ENCODE measurements at places on chromosomes 1 and 21.

DNA sequence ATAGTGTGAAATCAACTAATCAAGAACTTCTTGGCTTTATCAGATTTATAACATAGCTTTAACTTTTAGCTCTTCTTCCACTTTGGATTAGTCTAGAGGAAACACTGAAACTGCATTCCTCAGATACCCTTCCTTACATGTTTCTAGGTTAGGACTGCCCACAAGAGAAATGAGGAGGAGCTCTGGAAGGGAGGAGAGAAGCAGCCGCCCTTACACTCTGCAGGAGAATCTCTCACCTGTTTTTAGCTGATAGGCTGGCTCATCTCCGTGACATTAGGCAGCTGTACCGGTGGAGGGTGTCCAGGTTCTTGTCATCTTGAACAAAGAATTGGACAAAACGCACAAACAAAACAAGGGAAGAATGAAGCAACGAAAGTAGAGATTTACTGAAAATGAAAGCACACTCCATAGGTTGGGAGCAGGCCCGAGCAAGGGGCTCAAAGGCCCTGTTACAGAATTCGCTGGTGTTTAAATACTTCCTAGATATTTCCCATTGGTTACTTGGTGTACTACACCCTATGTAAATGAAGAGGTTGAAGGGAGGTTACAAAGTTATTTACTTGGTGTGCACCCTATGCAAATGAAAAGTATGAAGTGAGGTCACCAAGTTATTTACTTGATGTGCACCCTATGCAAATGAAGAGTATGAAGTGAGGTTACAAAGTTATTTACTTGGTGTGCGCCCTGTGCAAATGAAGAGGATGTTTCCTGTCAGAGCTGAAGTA is 524.9 kb upstream of the CHRM3 start:
- DNase-seq: no peak

GRCh38 chr1:52157582-52157981 is 15.7 kb downstream of the ZFYVE9 start:
- DNase-seq: no peak

DNA sequence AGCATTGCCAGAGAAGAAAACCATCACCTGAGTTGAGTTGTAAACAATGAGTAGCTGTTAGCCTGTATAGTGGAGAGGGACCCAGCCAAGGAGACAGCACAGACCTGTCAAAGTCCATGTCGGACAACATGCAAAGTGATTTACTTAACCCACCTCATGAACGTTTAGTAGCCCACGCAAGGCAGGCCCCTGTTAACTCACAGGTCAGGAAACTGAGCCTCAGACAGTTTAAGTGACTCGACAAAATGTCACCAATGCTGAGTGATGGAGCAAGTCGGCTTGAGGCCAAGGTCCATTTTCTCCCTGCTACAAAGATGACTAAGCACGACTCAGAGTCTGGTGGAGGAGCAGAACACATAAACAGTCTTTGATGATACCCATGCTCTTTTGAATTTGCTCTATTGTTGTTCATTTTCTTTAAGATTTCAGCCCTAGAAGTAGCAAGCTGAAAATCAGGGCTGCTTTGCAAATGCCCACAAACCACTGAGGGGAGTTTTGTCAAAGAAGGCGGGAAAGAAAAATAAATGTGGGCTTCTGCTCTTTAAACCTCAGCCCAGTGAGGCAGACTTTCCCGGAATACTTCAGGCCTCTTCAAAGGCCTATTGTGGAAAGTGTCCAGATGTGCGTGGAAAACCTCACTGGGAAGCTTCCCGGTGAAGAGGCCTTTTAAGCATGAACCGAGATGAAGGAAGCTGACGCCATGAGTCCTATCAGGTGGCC is 83.8 kb upstream of the HOOK1 start:
- peak; percentile 63 for DNase-seq

- no peak for DNase-seq
These were observed 5.1 kb downstream of the PEF1 start for GRCh38 chr1:31639543-31639942.

DNA sequence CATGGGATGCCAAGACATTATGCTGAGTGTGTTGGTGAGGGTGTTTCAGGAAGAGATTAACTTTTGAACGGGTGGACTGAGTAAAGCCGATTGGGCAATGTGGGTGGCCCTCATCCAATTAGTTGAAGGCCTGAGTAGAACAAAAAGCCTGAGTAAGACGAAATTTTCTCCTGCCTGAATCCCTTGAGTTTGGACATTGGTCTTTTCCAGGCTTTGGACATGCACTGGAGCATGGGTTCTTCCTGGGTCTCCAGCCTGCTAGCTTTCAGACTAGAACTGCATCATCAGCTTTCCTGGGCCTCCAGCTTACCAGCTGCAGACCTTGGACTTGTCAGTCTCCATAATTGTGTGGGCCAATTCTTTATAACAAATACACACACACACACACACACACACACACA is 63.6 kb downstream of the NIBAN1 start:
- DNase-seq: no peak

DNA sequence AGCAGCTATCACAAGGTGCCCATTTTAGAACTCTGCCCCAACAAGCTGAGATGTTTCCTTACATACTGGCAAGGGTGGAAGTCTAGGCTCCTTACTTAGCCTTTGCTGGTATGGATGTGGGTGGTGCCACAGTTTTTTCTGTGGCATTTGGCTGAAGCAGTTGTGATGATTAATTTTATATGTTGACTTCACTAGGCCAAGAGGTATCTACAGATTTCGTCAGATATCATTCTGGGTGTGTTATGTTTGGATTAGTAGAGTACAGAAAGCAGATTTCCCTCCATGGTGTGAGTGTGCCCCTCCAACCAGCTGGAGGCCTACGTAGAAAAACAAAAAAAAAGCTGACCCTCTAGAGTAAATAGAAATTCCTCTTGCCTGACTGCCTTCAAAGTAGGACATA is 317.0 kb downstream of the BARHL2 start:
- no peak for DNase-seq

DNA sequence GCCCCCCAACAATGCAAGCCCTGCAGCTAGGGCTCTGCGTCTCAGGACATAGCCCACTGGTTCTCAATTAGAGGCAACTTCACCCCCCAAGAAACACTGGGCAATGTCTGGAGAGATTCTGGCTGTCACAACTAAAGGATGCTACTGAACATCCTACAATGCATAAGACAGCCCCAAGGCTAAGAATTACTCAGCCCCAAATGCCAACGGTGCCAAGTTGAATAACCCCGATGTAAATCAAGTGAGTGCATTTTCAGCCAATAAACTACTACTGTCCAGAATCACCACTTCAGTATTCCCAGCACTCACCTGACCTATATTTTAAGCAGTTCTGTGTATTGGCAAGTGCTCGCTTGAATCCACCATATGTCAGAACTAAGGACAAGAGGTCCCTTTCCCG is 6.9 kb downstream of the RIPK4 start:
- no peak for DNase-seq

- DNase-seq: no peak
These were observed 261.0 kb downstream of the ASTN1 start for GRCh38 chr1:176903474-176903873.

- DNase-seq: no peak
These were observed 85.4 kb upstream of the TIAM1 start for GRCh38 chr21:31429506-31429905.

- DNase-seq: no peak
These were observed 35.0 kb upstream of the THEM4 start for GRCh38 chr1:151944126-151944856.

GRCh38 chr1:96234299-96234698 is 487.3 kb upstream of the PTBP2 start:
- DNase-seq: peak; percentile 2

DNA sequence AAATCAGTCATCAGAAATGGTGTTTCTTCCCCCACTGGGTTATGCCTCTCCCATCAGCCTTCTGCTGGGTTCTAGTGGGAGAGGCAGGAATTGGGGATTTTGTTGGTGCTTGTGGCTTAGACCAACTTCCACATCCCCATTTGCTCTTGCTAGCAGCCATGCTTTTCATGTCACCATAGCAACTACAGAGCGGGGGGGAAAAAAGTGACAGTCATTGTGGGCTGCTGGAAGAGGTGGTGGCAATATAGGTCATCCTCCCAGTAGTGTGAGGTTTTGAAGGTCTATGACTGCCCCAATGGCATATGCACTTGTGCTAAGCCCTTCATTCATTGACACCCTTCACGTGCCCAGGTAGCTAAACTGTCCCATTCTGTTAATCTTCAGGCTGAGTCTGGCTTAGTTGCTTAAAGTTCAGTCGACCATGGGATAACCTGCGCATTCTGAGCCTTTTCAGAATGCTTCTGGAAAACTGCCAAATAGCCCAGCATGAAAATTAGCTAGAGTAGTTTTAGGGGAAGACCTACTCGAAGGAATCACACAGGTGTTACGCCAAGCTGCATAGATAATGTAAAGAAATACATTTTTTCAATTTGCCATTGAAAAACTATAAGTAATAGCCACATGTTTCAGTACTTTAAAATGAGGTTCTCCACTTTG is 53.7 kb upstream of the ZNF326 start:
- no peak for DNase-seq

- DNase-seq: no peak
These were observed 19.1 kb downstream of the COL6A2 start for GRCh38 chr21:46116776-46117585.

DNA sequence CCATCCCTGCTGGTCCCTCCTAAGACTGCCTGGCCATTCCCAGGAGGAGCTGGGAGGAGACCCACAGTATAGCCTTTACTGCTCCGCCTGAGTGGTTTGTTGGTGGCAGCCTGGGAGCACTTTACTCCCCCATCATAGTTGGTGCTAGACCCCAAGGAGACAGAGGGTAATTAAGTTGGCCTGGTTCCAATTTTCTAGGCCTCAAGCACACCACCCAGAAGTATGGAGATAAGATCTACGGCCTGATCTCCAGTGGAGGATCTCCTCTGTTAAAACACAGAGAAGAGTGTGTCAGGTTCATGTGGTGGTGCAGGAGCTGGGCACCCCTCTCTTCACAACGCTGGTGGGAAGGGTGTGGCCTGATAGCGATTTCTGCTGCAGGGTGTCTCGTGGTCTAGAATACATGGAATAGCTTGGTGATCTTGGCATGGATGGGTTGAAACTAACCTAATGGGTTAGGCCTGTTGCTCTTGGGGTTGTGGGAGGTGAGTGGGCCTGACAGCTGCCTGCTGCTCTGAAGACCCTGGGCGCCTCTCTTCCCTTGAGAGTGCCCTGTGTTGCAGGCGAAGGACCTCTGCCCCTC is 68.5 kb downstream of the FASLG start:
- DNase-seq: no peak

DNA sequence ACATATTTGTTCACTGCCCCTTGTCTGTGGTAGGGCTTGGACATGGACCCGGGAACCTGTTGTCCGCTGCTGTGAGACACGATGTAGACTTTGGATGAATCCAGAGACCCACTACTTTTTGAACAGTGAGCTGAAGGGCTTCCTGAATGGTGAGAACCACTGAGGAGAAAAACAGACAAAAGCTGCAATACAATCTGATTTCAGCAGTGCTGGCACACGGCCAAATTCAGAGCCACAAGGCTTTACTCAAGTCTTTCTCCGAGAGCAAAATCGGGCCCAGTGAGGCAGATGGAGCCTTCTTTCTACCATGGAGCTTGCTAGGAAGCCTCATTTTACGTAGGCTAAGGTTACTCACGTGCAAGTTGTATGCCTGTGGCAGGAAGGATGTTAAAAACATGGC is 197.6 kb downstream of the SIPA1L2 start:
- no peak for DNase-seq

DNA sequence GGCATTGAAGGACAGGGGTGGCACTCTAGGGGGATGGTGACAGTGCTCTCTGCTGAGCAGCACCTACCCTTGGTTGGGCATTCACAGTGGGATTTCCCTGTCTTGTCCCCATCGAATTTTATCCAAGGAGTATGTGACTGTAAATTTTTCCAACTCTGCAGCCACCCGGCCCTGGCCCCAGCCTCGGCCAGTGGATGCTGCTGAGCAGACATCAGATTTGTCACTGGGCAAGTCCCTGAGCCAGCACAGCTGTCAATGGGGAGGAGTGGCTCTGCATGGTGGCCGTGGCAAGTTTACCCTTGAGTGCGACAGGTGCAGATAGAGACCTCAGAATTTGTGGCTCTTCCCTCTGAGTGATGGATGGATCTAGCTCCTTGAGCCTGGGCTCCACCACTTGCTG is 240.2 kb upstream of the CSF3R start:
- DNase-seq: no peak

GRCh38 chr1:235423214-235423652 is 56.0 kb downstream of the TBCE start:
- DNase-seq: no peak

- DNase-seq: no peak
These were observed 57.8 kb downstream of the ZNF281 start for GRCh38 chr1:200351826-200352549.

GRCh38 chr1:47555841-47556560 is 118.2 kb downstream of the FOXD2 start:
- no peak for DNase-seq

DNA sequence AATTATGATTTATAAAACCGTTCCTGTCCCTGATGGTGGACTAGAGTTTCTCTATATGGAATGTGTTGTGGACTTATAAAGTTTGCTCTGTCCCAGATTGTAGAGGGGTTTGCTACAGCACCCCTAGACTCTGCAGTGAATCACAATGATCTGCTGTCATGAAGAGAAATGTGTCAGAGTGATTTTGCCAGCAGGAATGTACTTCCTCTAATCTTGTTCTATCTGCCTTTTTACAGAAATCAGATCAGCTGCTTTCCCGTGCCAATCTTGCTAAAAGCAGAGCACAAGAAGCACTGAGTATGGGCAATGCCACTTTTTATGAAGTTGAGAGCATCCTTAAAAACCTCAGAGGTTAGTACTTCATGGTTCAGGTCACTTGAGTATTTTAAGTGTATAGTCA is 52.0 kb downstream of the LAMC2 start:
- DNase-seq: no peak

DNA sequence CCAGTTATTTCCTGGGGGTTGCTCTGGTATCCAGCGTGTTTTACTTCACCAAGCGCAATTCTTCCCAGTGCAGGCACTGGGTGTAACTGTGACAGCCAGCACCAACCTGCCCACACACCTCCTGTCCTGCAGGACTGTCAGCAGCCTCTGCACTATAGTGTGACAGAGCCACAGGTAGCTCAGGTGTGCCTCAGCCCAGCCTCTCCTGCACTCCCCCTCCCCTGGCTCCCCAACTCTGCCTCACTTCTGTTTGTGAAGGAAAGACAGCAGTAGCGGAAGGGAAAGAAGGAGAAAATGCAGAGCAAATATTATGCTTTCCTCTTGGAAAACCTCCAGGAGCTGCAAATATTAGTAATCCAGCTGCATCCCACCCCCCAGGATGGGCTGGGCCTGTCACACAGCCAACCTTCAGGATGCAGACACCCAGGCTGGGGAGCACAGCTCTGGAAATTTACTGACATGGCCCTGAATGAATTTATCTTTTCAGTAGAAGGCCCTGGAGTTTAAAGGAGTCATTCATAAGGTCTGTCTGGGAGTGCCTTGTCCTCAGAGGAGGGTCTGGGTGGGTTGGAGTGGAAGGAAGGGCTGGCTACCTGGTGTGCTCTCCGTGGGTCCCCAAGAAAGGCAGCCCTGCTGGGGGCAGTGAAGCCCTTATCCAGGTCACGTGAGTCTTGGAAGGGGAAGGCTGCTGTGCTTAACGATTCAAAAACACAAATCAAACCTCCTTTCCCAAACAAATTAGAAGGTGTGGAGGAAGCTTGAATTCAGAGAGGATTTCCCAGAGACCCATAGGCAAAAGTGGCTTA is 20.9 kb downstream of the CAPN2 start:
- DNase-seq: no peak

- no peak for DNase-seq
These were observed 10.0 kb upstream of the PADI4 start for GRCh38 chr1:17297991-17298390.

GRCh38 chr1:30462826-30463425 is 260.5 kb downstream of the MATN1 start:
- DNase-seq: no peak

GRCh38 chr21:34707876-34708325 is 39.1 kb downstream of the CLIC6 start:
- no peak for DNase-seq
